Mesenteric fat pad (tissue), 1 donor: ENCODE measurements at places on chromosomes 12 and 14.

DNA sequence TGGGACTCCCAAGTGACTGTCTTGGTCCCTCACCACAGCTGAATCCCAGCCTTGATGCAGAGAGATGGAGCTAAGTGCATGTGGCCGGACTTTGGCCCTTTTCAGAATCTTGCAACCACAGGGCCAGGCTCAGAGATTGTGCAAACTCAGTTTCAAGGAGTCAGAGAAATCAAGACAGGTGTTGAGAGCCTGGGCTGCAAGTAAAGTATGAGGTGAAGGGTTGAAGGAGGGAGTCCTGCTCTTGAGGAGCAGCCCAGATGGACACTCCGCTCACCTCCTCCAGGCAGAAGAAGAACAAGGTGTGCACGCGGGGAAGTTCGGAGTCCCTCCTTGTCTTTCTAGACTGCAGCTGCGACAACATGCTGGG is 6.3 kb upstream of the BMP4 start:
- no peak for DNase-seq

- no peak for DNase-seq
Measured at GRCh38 chr14:94135476-94135875, 6.1 kb upstream of the IFI27L2 start.

GRCh38 chr12:14577344-14577743 is 9.7 kb upstream of the PLBD1 start:
- no peak for DNase-seq

DNA sequence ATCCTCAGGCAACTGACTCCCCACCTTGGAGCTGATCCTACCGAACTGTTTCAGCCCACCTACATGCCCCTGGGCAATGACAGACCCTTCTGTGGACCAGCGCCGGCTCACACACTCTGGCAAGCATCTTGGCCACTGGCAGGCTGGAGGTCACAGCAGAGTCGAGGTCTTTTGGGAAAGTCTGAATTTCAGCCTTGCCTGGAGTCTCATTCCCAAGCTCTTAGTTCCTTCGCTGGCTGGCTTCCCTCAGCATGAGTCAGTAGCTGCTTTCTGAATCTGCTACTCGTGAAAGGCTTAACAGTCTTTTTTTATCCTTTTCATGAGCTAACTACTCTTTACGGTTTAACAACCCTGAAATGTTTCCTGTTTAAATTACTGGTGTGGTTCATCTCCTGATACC is 44.5 kb downstream of the ASCL4 start:
- no peak for DNase-seq
